ENCODE measurements at places on chromosomes 7 and 10. TPM values are rescaled to one million over a fixed set of nuclear protein-coding genes. Genes with fewer than 3 reads are reported as not detected.

ZNF117 gene
- total RNA-seq: 2.6 TPM

TRIP6 gene
- 88.0 TPM for total RNA-seq

AKR1C8 gene
- not detected for total RNA-seq

ZNF511 gene
- total RNA-seq: 27.1 TPM

NCAPG2 gene
- 6.5 TPM for total RNA-seq

GALNT11 gene
- total RNA-seq: 40.8 TPM

CYP3A4 gene
- total RNA-seq: not detected
